ENCODE measurements at places on chromosomes 13 and 19.

DNA sequence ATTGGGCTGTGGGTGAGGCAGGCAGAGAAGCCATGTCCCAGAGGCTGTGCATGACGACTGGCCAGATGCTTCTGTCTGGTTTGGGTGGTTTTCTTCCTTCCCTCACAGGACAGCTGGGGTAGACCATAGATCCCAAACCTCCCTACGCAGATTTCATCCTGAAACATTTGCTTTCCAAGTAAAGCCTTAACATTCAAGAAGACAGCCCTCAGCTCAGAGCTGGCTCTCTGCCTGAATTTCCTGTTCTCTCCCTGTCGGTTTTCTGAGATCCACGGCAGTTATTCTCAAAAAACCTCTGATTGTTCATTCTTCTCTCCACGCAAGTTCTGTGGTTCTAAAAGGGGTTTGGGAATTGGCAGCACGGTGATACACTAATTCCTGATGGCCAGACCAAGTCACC, 25.3 kb downstream of the UQCRFS1 start:
- no peak for DNase-seq

- no peak for DNase-seq
Measured at GRCh38 chr13:99299920-99300341, 7.3 kb downstream of the GPR183 start.

GRCh38 chr19:29741226-29741625, 26.2 kb upstream of the C19orf12 start:
- DNase-seq = no peak

DNA sequence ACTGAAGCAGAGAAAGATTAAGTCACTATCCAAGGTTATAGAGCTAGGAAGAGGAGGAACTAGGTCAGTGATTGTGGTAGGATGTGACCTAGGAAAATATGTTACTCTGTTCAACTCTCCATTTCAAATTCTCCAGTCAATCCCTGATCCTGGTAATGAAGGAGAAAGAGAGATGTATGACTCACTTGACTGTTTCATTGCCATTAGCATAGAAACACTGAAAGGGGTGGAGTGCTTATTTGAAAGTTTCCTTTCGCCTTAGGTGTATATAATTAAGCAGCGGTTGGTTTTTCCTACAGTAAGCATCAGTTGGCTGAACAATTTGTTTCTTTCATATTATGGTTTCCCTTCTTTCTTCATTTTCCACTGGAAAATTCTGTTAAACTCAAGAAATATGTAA, 198.1 kb upstream of the CSNK1A1L start:
- DNase-seq = peak; percentile 9

DNA sequence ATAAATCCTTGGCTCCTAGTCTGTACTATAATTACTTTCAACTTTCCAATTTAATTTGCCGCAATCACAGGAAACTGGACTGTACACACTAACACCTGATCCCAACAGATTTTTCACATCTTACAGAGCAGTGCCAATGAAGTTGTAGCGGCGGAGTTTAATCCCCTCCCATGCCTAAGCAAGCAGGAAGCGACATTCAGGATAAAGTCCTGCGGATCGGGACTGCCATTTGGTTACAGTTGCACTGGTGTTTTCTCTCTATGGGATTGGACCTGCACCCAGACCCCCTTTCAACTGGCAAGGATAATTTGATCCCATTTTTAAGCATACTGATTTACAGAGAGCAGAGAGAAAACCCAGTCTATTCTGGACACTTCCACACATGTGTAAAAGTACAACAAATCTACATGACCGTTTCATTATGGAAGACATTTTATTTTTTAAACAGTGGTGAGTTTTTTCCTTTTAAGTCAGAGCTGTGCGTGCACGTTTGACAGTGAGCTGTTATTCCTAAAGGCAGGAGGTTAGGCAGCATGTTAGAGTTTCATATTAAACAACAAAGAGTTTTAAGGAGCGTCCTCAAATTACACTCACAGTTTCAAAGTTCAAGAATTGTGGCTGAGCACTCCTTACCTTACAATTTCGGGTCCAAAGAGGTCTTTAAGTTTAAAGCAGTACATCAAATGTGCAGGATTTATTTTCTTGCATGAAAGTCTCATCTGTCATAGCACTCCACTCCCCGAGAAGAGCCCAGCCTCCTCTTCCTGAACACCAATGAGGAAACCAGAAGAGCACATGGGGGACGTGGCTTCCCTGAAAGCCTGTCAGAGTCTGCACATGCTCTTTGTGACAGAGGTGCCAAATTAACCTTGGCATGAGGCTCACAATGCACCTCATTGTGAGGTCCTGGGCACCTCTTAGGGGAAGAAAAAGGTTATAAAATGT, 141.6 kb upstream of the RFC3 start:
- DNase-seq = peak; percentile 22

DNA sequence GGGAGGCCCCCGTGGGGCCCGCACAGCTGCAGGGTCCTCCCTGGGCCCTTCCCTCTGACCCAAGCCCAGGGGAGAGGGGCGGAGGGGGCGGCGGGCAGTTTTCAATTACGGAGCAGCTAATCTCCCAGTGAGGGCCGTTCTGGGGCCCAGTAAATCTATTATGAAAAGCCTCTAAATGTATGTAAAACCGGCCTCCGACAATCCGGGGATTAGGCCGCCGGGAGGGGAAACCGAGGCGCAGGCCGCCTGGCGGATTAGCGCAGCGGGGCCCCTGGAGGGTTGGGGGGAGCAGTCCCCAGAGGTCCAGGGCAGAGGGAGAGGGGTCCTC, 25.1 kb downstream of the EFNA2 start:
- DNase-seq = no peak

DNA sequence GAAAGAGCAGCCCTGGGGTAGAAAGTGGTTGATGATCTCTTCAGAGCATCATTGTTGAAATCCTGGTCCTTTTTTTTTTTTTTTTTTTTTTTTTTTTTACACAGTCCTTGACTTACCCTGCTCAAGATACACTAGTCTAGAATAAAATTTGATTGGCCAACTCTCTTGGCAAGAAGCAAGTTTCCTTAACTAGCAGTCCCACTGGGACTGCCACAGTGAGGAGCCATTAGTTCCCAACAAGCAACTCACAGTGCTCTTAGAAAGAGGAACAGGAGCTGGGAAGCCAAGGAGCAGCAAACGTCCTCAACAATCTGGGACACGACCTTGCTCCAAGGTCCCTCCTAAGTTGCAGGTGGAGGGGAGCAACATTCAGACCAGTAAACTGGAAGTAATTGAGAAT, 47.9 kb upstream of the INTS6 start:
- DNase-seq = no peak

- peak; percentile 35 for DNase-seq
Measured at GRCh38 chr19:58181902-58182576, 822 bp upstream of the ZNF274 start.

- DNase-seq = peak; percentile 47
Measured at GRCh38 chr13:73803997-73804396, 330.2 kb downstream of the KLF12 start.

DNA sequence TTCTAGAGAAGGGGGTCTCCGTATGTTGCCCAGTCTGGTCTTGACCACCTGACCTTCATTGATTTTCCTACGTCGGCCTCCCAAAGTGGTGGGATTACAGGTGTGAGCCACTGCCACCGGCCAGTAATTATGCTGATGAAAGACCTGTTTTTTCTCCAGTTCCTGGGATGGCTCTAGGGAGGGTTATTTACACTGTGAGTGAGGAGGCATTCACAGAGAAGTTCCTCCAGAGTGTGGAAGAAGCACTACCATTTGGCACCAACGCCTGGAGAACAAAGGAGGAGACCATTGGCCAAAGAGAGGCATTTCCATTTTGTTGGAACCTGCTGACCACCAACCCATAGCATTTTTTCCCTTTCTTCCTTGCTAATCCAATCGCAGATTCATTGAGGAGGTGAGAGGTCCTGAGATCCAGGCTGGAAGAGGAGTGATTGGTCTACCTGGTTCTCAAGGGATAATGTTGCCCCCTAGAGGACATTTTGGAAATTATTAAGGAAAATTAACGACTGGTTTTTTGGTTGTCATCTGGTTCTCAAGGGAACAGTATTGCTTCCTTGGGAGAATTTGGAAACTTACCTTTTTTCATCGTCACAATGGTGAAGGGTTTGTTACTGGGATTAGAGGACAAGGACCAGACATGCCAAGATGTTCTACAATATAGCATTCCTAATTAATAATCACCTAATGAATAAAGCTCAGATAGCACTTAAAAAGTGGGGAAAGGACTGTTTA, 5.5 kb upstream of the SAE1 start:
- DNase-seq = peak; percentile 82

DNA sequence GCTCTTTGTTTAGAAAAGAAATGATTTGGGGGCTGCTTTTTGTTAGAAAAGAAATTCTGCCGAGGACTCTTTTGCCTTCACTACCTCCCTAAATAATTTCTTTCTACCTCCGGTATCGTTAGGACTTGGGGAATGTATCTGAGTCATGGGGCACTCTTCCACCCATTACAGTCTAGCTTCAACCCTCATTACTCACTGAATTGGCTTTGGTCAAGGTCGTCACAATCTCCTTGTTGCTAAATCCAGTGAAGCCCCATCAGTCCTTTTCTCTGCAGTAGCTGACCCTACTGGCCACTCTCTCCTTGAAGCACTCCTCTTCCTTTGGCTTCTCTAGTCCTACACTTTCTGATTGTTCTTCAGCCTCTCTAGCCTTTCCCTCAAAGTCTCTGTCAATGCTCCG, 34.0 kb downstream of the WDR87 start:
- DNase-seq = no peak

- no peak for DNase-seq
Measured at GRCh38 chr19:32189956-32190706, 155.3 kb upstream of the ZNF507 start.

DNA sequence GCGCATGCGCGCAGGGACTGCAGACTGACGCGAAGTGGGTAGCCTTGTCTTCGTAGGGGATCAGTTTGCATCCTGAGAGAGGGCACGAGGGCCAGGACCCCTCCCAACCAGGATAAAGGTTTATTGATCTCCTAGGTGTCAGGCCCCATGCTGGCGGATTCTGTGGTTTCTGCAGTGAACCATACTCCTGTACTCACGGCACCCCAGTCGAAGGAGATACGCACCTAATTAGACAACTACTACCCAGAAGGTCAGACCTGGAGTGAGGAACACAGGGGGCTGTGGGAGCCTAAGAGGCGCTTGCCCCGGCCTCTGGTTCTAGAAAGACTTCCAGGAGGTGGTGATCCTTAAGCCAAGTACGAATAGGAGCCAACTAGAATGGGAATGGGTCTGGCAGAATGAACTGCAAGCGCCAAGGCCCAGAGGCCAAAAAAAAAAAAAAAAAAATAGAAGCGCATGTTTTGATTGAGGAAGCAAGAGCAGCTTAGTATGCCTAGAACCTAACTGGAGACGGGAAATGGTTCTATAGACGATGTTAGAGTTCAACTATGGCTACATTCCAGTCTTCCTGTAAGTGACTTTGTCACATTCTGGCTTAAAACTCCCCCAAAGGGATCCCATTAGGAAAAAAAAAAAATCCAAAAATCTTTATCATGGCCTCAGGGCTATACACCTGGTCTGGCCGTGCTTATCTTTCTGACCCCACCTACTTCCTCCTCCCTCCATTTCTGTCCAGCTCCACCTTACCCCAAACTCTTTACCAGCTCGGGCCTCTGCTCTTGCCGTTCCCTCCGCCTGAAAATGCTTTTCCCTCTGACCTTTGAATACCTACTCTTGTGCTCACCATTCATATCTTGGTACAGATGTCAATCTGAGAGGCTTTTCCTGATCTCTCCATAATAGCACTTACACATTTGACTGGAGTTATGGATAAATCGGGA, 902 bp upstream of the ZNF428 start:
- DNase-seq = no peak

GRCh38 chr13:99978799-99979452, 2.7 kb upstream of the ZIC2 start:
- DNase-seq = no peak

- peak; percentile 27 for DNase-seq
Measured at GRCh38 chr13:19587635-19588300, 26.4 kb upstream of the TPTE2 start.

DNA sequence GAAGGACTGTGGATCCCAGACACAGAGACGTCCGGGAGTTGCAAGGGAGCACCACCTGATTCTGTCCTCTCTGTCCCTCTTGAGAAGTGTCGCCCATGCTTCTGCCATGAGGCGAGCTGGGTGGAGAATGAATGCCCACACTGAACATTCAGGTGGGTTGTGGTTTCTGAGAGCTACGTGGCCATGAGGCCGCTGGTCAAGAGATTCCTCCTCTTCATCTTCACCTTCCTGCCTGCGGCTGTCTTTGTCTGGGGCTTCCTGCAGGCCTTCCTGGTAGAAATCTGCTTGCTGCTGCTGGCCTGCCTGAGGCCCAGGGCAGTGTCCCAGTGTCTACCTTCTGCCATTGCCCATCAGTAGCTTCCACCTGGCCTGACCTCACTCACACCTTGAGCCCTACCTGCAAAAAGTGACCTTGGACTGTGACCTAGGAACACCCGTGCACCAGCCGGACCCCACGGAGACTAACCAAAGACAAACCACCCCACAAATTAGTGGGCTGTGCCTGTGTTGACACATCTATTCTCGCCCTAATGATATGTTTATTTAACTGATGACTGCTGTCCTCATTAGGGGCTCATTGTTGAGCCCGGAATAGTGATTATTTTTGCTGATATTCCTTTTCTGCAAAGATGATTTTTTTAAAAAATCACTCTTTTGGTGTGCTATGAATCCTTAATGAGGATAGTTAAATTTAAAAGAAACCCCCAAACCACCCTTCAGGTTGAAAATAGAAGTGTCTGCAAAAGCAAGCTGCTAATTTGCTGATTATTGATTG, 38.7 kb upstream of the ZNF536 start:
- no peak for DNase-seq

- no peak for DNase-seq
Measured at GRCh38 chr13:99293178-99293577, 14.0 kb downstream of the GPR183 start.

- DNase-seq = no peak
Measured at GRCh38 chr13:61339054-61339621, 76.5 kb downstream of the PCDH20 start.

DNA sequence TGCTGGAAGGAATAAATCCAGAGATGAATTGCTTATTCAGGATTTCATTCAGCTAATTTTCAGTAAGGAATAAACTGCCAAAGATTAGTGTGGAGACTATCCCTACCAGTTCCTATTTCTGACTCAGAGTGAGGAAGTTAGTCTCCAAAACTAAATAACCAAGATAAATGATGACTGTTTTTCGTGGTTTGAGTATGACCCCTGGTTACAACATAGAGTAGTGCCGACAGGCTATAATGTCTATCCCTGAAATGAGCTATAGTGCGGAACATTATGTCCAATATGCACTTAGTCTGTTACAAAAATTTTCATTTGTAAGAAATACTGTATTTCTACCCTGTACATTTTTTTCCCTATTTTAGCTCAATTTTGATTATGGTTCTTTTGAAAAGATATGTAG, 51.4 kb downstream of the NBEA start:
- DNase-seq = peak; percentile 1

GRCh38 chr13:98986226-98986846, 8.5 kb upstream of the DOCK9 start:
- no peak for DNase-seq
